Trophoblast cell (in vitro differentiated cells and primary cell): ENCODE measurements at places on chromosomes 1 and 21.

GRCh38 chr21:40613546-40614030 lies 233.4 kb downstream of the DSCAM start:
- no peak for DNase-seq

DNA sequence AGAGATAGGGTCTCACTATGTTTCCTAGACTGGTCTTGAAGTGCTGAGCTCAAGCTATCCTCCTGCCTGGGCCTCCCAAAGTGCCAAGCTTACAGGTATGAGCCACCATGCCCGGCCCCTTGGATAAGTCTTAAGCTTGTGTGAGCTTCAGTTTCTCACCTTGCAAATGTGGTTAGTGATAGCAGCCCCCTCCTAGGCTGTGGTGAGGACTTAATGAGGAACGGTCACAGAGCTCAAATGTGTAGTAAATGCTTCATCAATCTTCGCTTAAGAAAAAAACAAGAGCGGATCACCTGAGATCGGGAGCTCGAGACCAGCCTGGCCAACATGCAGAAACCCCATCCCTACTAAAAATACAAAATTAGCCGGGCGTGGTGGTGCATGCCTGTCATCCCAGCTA lies 3.0 kb downstream of the CNR2 start:
- DNase-seq = no peak

DNA sequence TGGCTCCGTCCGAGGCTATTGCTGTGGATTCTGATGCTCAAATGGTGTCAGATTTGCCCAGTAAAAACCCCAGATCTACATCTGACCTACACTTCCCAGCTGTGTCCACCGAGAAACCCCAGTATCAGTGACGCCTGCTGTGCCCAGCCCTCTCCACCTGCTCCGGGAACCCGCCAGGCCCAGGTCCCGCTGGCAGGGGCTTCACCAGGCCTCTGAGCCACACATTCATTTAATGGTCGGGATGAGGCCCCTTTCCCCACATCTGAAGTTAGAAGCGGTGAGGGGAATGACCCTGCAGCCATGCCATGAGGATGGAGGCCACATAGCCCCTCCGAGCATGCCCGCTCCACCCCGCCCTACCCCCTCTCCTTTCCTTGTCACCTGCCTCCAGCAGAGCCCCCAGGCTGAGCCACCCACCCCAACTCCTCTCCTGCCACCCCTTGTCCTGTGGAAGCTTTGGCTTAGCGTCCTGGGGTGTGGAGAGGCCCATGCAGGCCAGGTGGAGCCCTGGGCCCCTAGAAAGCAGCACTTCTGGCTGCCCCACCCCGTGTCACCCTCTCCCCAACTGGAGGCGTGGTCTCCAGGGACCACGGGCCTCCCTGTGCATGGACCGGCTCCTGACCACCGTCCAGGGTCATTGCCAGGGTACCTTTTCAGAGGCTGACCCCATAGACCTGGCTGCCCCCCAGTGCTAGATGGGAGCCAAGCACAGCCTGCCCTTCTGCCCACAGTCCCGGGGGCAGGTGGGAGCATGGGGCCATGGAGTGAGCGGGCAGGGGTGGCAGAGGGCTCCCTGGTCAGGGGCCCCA lies 8.0 kb downstream of the TNFRSF14 start:
- no peak for DNase-seq

DNA sequence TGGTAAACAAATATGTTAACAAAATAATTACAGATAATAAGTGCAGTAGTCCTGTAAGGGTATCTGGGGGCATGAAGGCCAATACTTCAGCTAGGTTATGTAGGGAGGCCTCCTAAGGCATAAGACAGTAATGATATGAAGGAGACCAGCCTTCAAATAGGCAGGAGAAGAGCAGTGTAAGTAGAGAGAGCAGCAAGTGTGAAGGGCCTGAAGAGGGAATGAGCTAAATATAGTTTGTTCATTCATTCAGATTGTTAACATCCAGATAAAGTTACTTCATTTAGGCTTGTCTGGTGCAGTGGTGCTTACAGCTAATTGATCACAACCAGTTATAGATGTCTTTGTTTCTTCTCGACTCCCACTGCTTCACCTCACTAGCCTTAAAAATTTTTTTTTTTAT lies 71.1 kb downstream of the EPB41 start:
- no peak for DNase-seq

DNA sequence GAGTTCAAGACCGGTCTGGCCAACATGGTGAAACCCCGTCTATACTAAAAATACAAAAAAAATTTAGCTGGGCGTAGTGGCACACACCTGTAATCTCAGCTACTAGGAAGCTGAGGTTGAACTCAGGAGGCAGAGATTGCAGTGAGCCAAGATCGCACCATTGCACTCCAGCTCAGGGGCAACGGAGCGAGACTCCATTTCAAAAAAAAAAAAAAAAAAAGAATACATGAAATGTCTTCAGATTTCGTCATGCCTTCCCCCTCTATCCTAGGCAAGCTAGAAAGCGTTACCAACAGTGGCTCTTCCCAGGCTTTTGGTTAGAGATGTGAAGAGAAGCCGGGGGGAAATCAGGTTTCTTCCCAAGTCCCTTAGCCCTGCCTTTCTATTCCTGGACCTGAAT lies 3.6 kb downstream of the TFF1 start:
- DNase-seq = no peak

DNA sequence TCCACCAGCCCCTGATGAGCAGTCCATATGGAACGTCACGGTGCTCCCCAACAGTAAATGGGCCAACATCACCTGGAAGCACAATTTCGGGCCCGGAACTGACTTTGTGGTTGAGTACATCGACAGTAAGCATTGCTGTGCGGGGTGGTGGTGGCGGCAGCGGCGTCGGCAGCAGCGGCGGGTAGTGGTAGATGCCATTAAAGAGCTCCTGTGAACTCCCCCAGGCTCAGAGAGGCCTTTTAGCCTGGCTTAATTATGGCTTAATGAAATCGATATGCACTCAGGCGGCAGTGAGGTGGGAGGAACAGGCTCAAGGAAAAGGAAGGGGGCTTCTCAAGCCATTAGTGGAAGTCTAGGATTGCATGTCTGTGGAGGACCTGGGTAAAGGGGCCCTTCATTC lies 41.9 kb upstream of the CNTN2 start:
- DNase-seq = no peak

DNA sequence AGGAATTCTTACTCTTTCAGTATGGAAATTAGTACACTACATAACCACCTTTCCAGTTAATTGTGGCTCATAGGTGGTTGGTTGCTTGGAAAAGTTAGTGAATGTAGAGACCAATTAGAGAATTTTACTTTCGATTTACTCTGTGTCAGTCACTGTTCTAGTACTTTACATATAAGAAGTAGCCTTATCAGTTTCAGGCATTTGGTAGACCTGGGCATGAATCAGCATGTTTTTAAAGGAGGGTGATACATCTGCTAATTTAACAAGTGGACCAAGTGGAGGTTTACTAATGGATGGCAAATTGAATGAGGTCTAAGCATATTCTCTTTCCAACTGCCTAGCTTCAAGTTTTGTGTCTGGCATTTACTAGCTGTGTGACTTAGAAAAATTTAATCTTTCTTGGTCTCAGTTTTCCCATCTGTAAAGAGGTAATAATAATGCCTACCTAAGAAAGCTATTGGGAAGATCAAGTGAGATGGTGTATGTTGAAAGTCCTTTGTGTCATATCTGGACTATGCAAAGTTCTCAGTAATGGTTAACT lies 1158.6 kb downstream of the PLA2G4A start:
- no peak for DNase-seq

- no peak for DNase-seq
These were observed 8.1 kb upstream of the SLX9 start for GRCh38 chr21:44931501-44932407.

DNA sequence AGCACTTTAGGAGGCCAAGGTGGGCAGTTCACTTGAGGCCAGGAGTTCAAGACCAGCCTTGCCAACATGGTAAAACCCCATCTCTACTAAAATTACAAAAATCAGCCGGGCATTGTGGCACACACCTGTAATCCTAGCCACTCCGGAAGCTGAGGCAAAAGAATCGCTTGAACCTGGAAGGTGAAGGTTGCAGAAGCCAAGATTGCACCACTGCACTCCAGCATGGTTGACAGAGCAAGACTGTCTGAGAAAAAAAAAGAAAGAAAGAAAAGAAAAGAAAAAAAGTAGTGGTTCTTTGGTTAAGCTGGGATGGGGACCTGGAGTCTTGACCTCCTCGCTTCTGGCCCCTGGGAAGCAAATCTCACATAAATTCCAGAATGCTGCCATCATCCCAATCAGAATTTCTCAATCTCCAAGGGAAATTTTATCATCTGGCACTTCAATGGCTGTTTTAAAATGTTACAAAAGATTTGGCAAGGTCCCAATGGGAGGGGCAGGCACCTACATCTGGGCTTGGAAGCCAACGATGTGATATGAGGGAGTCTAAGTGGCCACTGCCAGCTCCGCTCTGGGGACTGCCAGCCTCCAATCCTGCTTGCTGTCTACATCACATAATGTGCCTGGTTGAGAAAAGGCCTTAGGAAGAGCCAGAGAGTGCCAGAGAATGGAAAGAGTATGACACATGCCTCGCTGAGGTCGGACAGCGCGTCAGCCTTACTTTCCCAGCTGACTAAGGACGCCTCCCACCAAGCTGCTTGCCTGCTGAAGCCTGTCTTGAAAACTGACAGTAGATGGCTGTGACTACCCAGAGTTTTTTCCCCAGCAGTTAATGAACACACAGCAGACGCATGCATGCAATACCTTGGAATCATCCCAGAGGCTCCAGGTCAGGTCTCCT lies 42.1 kb upstream of the SRP9 start:
- DNase-seq = no peak

DNA sequence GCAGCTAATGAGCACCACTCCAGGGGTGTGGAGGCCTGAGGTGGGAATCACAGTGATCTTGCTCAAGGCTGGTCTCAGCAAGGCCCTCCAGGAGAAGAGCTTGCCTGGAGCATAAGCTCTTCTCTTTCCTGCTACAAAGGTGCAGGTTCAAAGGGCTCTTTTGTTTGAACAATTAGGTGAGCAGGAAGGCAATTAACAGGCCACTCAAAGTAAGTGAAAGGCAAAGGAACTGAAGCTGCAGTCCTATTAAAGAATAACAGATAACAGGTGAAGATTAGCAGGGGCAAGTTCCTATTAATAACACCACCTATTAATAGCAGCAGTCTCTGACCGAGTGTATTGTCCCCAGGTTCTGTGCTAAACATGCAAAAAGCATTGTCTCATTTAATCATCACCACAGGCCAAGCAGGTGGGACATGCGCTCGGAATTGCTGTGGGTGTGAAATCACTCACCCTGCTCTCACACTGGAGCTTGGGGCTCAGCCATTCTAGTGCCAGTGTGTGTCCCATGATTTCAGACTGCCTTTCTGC lies 113.8 kb downstream of the RHOU start:
- no peak for DNase-seq

DNA sequence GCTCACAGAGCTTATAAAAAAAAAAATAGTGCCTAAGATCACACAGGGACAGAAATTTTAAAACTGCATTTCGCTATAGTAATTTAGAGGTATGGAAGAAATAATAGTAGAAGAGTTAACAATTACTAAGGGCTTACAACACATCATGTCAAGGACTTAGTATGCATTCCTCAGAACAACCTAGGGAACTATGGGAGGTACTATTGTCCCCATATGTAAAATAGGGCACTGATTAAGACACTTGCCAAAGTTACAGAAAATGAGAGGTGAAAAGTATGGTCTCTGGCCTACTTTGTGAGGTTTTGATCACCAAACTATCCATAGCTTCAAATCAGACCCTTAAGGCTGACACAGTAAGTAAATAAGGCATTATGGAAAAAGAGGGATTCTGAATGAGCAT lies 4.7 kb downstream of the FRRS1 start:
- no peak for DNase-seq

GRCh38 chr1:39103328-39104157 lies 77.4 kb downstream of the NDUFS5 start:
- peak; percentile 86 for DNase-seq

DNA sequence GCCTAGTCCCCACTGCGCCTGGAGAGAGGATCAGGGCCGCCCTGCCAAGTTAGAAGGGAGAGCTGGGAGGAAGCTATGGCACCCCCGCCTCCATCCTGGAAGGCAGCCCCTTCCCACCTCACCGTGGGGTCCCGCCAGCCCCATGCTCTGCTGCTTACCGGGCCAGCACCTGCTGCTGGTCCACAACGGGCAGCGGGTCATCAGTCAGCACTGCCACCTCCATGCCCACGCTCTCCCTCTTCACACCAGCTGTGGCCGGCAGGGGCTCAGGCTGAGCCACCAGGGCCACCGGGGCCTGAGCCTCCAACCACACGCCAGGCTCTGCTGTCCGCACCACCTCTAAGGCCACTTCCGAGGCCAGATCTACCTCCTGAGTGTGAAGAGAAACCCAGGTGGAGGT lies 23.5 kb upstream of the DDOST start:
- DNase-seq = no peak

- DNase-seq = no peak
These were observed 55.5 kb downstream of the ECE1 start for GRCh38 chr1:21234779-21235178.

- peak; percentile 88 for DNase-seq
These were observed 57.4 kb downstream of the SLC9A1 start for GRCh38 chr1:27097484-27097917.

DNA sequence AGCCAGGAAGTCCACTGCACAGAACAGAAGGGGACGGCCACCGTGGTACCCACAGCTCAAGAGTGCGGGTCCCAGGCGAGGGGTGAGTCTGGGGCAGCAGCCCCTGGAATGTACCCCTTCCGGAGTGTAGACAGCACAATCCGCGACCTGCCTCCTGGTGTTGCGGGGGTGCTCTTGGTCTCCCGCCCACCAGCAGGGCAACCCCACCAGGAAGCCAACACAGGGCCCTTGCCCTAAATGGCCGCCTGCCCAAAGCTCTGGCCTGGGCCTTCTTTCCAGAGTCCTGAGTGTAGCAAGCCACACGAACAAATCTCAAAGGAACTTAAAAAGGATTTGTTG lies 1.1 kb upstream of the SLC19A1 start:
- DNase-seq = no peak

DNA sequence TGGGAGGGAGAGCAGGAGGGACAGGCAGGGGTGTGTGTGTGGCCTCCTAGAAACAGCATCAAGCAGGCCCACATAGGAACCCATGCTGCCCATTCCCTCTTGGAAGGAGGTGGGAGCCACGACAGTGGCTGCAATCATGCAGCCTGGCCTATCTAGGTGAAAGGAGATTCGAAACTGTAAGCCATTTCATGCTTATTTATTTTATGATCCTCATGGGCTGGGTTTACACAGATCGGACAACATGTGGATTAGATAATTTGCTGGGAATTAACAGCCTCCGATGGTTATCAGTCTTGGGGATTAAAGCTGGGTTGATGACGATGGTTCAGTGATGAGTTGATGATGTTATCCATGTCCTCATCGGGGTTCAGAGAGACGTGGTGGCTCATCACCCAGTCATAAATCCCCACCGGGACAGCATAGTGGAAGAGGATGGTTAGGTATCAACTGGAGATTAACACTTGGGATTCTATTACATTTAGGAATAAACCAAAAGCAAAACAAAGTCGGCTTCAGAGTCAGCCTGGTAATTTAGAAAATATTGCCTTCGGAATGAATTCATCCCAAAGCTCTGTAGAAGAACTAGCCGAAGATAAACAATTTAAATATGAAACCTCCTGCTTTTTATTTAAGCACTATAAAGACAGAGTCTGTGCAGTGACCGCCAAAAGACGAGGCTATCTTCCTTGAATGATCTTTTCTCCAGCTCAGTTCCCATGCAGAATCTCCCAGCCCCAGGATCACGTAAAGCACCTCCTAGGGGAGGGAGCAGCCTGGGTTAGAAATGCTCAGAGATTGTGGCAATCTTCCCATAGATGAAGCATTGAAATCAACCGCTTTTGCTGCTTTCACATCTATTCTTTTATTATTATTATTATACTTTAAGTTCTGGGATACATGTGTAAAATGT lies 252.8 kb downstream of the FOXD2 start:
- DNase-seq = no peak

- DNase-seq = peak; percentile 92
These were observed 72.1 kb upstream of the CASZ1 start for GRCh38 chr1:10868599-10868965.
